Stimulated activated CD8-positive, alpha-beta memory T cell treated with anti-CD3 and anti-CD28 coated beads, Interleukin-12 subunit alpha, Interleukin-12 subunit beta, amount 100 ng/mL, for 1 hour (primary cell): ENCODE measurements at places on chromosomes 5 and 9.

DNA sequence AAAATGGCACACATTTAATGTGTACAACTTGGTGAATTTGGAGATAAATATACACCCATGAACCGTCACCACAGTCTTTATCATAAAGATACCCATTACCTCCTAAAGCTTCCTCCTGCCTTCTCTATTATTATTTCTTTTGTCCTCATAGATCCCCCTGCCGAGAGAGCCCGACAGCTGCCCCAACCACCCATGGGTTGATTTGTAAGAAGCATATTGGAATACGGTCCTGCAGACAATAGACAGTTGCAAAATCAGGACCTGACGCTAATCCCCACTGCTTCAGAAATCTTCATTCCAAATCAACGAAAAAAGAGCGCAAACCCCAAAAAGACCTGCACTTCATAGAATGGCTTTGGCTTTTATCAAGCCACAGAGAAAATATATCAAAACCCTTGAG, 697.5 kb downstream of the SEMA5A start:
- no peak for DNase-seq

DNA sequence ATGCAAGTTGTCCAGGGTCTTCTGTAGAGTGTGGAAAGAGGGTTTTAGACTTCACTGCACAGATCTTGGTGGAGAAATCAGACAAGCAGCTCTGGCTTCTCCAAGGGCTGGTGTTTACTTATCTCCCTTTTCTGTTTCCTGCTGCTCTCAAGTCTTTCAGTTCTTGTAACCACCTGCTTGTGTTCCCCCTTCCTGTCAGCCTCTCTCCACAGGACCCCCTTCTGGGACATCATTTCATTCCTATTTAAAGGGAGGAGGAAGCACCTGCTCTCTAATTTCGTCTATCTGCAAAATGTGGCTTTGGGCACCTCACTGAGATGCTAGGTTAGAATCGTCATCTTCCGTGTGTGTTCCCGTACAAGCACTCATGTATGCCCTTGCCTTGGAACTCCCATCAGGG, 636.2 kb downstream of the MTRR start:
- DNase-seq = no peak

DNA sequence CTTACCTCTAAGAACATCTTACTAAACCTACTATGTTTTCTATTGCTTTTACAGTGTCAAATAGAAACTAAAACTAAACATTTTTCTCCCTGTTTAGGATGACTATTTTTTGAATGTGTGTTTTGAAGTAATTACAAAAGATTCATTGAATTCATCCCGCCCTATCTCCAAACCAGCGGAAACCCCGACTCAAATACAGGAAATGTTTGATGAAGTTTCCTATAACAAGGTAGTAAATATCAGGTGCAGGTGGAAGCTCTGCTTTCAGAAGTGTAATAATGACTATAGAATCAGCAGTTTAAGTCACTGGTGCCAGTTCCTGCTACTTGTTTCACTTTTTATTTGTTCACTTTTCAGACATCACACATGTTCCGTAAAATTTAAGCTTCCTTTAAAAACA, 20.0 kb downstream of the ERAP2 start:
- no peak for DNase-seq

- DNase-seq = no peak
Observed at GRCh38 chr9:136244122-136244968, 1.3 kb downstream of the QSOX2 start.

GRCh38 chr5:54676481-54677340, 159.2 kb downstream of the SNX18 start:
- DNase-seq = no peak

- no peak for DNase-seq
Observed at GRCh38 chr9:135242049-135242396, 154.6 kb downstream of the OLFM1 start.

DNA sequence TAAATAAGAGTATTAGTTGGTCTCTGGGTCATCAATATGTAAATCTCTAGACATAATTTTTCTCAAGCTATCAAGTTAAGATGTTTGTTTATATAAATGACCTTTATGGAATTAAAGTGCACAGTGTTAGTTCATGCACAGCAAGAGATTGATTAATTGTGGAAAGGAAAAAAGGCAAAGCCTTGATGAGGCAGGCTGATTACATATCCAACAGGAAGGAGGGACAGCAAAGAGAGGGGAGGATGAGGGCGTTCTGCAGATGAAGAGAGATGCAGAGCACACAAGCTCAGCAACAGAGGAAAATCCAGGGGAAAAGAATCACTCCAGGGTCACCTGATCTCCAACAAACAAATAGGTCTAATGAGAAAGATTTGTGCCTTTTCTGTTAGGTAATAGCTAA, 16.5 kb downstream of the NTRK2 start:
- no peak for DNase-seq
